Right ventricle myocardium inferior (tissue), 1 donor: ENCODE measurements at places on chromosomes 1 and 21. TPM values are rescaled to one million over a fixed set of nuclear protein-coding genes. Genes with fewer than 3 reads are reported as not detected.

GRCh38 chr21:37452227-37452626, 85.7 kb downstream of the DYRK1A start:
- no peak for DNase-seq

Gene DHRS3
- 81.0 TPM for total RNA-seq

Gene SMIM1
- total RNA-seq = 13.0 TPM

Gene LEMD1
- not detected for total RNA-seq

GRCh38 chr1:248127653-248128052, 17.3 kb upstream of the OR2M5 start:
- no peak for DNase-seq

GRCh38 chr1:34868230-34869049, 8.9 kb upstream of the SMIM12 start:
- DNase-seq = no peak

DNA sequence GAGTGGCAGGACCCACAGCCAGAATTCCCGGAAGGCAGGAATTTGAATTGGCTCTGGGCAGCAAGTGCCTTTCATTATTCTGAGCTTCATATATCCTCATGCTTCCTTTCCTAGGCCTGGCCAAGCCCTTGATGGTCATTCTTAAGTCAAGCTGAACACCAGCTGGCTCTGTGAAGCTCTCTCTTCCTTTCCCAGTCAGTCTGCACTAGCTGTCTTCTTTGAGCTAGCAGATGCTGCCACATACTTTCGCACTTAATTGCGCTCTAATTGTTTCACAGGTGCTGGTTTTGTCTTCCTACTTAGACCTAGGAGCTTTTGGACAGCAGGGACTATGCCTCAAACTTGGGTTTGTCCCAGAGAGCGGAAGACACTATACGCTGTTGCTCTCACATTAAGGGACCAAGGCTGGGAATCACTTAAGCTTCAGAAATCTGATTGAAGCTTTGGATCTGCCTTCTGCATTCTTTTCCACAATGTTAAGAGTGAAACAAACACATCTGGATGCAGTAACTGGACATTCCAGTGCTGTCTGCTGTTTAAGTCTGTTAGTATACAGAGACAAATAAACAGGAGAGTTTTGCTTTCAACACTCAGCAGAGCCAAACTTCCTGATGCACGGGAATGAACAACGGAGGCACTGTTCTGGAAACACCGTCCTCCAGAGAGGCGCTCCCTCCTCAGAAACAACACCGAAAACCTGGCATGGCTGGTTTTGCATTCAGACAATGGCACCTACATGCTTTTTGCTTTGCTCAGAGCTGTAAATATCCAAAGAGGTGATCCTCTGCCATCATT, 2.2 kb downstream of the TLR5 start:
- DNase-seq = no peak

Gene NR1I3
- total RNA-seq = not detected

GRCh38 chr1:154502066-154502743, at the start of the genes SHE and TDRD10:
SHE (minus strand) TSS chr1:154502412; CDS start chr1:154502026, 386 bp downstream.
TDRD10 (plus strand) TSS chr1:154502219; CDS start chr1:154506904, 4,685 bp downstream.
- DNase-seq = peak; percentile 77

- no peak for DNase-seq
Observed at GRCh38 chr1:48105165-48105564, 108.0 kb upstream of the TRABD2B start.

DNA sequence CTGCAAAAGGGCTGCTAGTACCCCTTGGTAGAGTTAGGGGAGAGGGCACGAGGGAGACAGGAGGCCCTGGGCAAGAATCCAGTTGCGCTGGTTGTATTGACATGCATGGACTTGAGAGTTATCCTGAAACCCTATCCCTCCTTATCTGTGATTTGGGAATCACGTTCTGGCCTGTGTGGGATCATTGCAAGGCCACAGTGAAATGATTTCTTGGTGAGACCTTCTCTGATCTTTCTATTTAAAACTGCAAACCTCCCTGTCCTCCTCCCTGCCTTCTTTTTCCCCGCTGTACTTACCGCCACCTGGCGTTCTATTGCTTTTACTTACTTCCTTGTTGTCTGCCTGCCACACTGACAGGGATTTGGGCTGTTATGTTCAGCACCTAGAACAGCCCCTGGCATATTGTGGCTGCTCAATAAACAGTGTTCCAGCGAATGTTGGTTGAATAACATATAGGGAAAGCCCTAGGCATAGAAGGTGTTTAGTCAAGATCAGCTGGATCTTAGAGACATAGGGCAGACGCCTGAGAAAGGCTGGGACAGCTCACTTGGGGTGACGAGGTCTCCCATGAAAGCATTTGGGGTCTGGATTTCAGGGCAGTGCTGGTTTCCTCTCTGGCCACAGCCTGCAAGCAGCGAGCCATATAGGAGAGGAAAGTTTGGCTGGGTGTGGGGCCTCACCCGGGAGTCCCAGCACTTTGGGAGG, 25.6 kb downstream of the ALPL start:
- no peak for DNase-seq

Gene MCOLN3
- 1.2 TPM for total RNA-seq

GRCh38 chr1:219412772-219413171, 200.1 kb downstream of the ZC3H11B start:
- DNase-seq = no peak

- DNase-seq = no peak
Observed at GRCh38 chr1:25914074-25914995, 8.1 kb upstream of the STMN1 start.

DNA sequence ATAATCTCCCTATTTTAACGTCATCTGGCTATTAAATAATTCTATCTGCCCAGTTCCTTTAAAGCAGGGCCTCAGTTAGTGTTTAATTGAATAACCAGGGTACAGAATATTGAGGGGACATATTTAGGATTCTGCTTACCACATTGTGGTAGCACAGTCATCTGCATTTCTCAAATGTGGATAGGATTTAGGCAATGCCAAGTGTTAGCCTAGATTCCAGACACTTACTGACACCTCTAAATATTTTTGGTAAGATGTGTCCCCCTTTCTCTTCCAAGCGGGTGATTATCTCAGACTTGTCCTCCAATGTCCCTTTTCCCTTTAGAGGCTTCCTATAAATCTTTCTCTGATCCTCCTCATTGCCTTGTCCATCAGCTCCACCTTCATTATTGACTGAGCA, 160.8 kb upstream of the HOOK1 start:
- DNase-seq = no peak

Gene RUNX3
- total RNA-seq = 1.8 TPM

DNA sequence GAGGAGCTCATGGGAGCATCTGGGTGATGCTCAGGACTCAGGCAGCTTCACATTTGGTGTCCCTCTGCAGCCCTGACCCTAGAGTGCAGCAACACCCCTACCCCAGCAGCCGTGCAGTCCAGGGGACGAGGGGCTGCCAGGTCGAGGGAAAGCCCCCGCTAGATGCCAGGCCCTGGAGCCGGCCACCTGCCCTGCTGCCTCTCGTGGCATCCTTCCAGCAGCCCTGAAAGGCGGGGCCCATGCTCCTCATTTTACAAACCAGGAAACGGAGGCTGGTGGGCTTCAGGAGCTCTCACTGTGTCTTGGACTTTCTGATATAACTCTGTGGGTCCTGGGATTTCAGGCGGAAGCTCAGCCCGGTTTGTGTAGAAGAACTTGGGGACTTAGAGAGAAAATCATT, 120.5 kb upstream of the WNT4 start:
- no peak for DNase-seq

Gene FBLIM1
- total RNA-seq = 97.6 TPM

Gene ESPN
- 0.24 TPM for total RNA-seq

DNA sequence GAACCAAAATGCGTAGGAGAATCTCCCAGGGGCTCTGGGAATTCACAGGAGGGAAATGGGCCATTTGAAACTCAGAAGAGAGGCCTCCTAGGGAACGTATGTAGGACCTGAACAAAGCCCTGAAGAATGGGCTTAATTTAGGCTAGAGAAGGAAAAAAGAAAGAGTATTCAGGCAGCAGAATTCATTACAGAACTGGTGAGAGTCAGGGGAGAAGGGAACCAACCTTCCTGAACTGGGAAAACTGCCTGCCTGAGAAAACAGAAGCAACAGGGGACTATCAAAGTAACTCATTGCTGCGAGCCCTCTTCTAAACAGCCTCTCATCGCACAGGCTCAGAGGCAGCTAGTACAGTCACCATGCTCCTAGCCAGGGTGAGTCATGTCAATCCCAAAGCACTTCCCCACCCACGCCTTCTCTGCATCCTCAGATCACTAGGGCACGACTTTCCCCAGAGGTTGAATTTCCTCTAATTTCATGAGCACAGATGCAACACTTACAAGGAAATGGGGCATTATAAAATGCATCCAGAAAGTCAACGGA, 98.1 kb downstream of the ADSS2 start:
- no peak for DNase-seq

- no peak for DNase-seq
Observed at GRCh38 chr1:222616525-222616924, 1.4 kb upstream of the MIA3 start.
